ENCODE measurements at places on chromosomes 12 and 14. TPM values are rescaled to one million over a fixed set of nuclear protein-coding genes. Genes with fewer than 3 reads are reported as not detected.

WNT1 gene
- total RNA-seq: not detected

ATL1 gene
- total RNA-seq: 1.2 TPM

HPD gene
- not detected for total RNA-seq

LIMA1 gene
- total RNA-seq: 157 TPM

TOMM20L gene
- total RNA-seq: not detected

RXYLT1 gene
- total RNA-seq: 19.0 TPM

ESR2 gene
- 0.27 TPM for total RNA-seq

DEPDC4 gene
- 0.22 TPM for total RNA-seq

KRT75 gene
- total RNA-seq: not detected

PLBD1 gene
- 1.0 TPM for total RNA-seq

PPP1R36 gene
- 0.29 TPM for total RNA-seq

C12orf54 gene
- total RNA-seq: not detected

TAS2R8 gene
- not detected for total RNA-seq

KRT78 gene
- total RNA-seq: not detected

FBLN5 gene
- total RNA-seq: 2.9 TPM

GPD1 gene
- not detected for total RNA-seq

KRT73 gene
- not detected for total RNA-seq

ZDHHC22 gene
- total RNA-seq: not detected

KRT7 gene
- 206 TPM for total RNA-seq
